Endothelial cell of umbilical vein (primary cell): ENCODE measurements at places on chromosomes 3 and 15. TPM values are rescaled to one million over a fixed set of nuclear protein-coding genes. Genes with fewer than 3 reads are reported as not detected.

ZNF860 gene
- total RNA-seq: 0.73 and 1.0 TPM in 2 replicates

RLBP1 gene
- total RNA-seq: not detected in 2 replicates

CCR9 gene
- total RNA-seq: not detected in 2 replicates

BFSP2 gene
- not detected in 2 replicates for total RNA-seq

MME gene
- total RNA-seq: 8.4 and 10.5 TPM in 2 replicates

CIDEC gene
- total RNA-seq: not detected in 2 replicates

UPK1B gene
- not detected in 2 replicates for total RNA-seq

ALG1L2 gene
- total RNA-seq: not detected in 2 replicates

CPEB1 gene
- total RNA-seq: not detected in 2 replicates

DPPA2 gene
- not detected in 2 replicates for total RNA-seq

GRK7 gene
- not detected in 2 replicates for total RNA-seq

GXYLT2 gene
- total RNA-seq: 0.14 and 0.24 TPM in 2 replicates
